ENCODE measurements at places on chromosomes 12 and 14.

DNA sequence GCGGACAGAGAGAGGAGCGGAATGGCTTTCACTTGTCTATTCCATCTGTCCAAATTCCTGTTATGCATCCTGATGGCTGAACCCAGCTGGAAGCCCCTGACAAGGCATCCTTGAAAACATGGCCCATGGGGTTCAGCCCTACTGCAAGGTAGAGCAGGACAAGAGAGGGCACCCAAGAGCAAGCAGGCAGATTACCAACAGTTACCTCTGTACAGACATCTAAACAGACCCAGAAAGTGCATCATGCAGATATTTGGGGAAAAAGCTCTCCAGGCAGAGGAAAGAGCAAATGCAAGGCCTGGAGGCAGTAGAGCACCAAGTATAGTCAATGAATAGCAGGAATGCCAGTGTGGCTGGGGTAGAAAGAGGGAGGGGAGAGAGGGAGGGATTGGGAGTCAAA, 407.5 kb downstream of the PCNX1 start:
- no peak for DNase-seq

GRCh38 chr12:47910486-47910885, 5.7 kb upstream of the VDR start:
- no peak for DNase-seq

GRCh38 chr12:38385486-38385885, 68.9 kb downstream of the ALG10B start:
- no peak for DNase-seq

DNA sequence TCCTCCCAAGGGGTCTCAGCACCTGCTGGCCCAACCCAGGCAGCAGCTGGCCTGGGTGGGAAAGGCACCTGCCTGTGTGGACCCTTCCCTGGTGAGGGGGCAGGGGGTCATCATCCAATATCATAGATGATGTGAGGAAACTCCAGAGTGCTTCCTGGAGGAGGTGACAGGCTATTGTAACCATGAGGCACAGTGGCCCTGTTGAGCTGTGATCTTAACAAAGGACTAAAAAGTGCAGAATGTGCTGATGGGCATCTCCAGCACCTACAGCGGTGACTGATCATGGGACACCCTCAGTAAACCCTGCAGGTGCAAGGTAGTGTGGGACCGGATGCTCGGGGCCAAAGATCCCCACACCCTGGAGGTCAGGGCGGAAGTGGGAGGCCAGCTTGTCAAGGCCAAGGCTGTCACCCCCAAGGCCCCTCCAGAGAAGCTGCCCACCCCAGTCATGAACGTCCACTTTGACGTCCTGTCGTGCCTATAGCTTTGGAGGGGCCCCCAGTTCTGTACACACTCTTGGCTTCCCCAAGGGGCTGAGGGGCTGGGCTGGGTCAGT, 7.5 kb downstream of the MMP17 start:
- no peak for DNase-seq

GRCh38 chr12:25236626-25237025, 14.1 kb downstream of the KRAS start:
- DNase-seq = no peak

Measured in caudate nucleus (tissue), 63 donors.